ENCODE measurements at places on chromosomes 3 and 15.

DNA sequence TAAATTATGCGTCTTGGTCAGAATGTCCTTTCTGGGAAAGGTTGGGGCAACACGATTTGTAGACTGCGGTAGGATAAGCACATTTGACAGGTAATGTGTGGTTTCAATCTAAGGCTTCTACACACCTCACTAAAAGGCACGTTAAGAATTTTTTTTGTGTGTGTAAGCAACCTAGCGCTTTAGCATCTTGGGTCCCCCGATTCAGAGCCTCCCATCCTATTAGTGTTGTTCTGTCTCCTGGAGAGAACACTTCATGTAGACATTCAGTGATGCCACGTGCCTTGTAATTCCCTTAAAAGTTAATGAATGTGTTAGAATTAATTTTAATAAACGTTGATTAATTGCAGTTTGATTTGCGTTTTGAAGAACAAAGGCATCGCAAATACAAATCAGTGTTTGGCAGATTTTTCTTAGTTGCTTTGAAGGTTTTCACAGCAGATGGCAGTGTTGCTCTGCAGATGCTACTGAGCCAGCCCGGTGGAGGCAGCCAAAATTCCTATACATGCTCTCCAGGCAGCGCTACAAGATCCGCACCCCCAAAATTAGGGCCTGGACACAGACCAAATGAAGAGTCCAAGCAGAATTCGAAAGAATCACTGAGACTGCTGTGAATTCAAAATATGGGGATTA lies 63.5 kb downstream of the OTOL1 start:
- H3K4me1 ChIP-seq: no peaks in the 10 kb centered on the region
- H3K27ac ChIP-seq: no peak overlapping the region
- no peaks in the 10 kb centered on the region for H3K36me3 ChIP-seq
- peaks cover 10% of the 10 kb centered on the region for H3K27me3 ChIP-seq
- no peak for DNase-seq

DNA sequence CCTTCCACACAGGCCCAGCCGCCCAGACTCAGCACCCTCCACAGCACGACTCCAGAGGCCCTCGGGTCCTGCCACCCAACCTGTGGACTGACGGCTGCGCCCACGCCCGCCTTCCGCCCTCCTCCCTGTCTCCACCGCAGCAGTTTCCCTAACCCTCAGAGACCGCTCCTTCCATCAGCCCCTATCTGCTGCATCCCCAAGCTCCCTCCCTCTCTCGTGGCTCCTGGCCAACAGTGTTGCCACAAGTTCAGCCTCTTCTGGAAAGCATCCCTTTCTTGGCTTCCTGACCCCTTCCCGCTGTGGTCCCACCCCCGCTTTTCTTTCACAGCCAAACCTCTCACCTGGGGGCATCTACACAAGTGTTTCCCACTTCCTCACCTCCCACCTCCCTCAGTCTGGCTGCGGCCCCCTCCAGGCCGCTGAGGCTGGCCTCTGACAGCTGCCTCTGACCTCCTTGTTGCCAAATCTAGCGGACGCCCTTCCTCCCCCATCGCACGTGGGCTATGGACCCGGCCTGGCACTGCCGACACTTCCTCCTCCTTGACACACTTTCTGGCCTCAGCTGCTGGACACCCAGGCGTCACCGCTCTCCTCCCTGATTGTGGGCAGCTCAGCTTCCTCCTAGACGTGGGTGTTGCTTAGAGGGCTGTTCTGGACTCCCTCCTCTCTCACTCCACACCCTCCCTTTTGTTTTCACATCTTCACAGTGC lies 168.8 kb upstream of the TLE3 start:
- DNase-seq: peak; percentile 91
- no peak overlapping the region for H3K27ac ChIP-seq
- peaks cover 64% of the 10 kb centered on the region for H3K4me1 ChIP-seq
- no peak overlapping the region for H3K4me3 ChIP-seq
- H3K36me3 ChIP-seq: no peaks in the 10 kb centered on the region

DNA sequence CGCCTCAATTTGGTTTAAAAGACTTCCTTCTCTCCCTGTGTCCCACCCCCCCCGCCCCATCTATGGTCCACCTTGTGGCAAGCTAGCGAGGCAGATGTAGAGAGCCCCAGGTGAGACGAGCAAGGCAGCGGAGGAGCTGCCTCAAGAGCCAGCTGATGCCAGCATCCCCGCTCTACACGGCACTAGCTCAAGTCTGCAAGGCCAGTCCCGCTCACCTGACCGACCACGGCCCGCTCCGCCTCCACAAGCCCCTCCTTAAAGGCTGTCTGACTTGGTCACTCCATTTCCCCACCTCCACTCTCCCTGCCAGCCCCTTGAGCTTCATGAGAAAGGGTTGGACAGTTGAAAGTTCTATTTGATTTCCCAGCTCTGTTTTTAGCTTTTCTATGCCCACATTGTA lies 56.2 kb upstream of the IGF1R start:
- H3K27me3 ChIP-seq: no peaks in the 10 kb centered on the region
- H3K4me1 ChIP-seq: no peaks in the 10 kb centered on the region
- no peak overlapping the region for H3K4me3 ChIP-seq
- no peak for DNase-seq

GRCh38 chr15:96336596-96337364 lies 6.3 kb downstream of the NR2F2 start:
- DNase-seq: no peak
- peaks cover 6% of the 10 kb centered on the region for H3K4me1 ChIP-seq
- no peaks in the 10 kb centered on the region for H3K36me3 ChIP-seq
- H3K27ac ChIP-seq: peak overlapping the region; percentile 90
- H3K4me3 ChIP-seq: peak overlapping the region; percentile 49
- H3K27me3 ChIP-seq: peaks cover 79% of the 10 kb centered on the region

DNA sequence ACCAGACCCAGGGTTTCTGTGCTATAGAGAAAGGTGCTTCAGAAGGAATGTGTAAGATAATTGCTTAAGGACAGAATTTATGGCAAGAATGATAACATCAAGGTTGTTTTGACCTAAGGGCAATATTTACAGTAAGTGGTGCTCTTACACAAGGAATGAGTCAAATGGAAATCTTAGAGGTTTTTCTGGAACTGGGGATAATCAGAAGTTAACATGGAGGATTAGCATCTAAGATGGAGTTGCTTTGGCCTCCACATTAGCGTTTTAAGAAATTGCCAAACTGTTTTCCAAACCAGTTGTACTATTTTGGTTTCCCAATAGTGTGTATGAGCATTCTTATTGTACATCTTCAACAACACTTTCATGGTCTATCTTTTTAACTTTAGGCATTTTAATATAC lies 3.1 kb downstream of the WDR93 start:
- DNase-seq: no peak
- H3K27me3 ChIP-seq: no peaks in the 10 kb centered on the region
- H3K4me3 ChIP-seq: no peak overlapping the region
- no peaks in the 10 kb centered on the region for H3K36me3 ChIP-seq

DNA sequence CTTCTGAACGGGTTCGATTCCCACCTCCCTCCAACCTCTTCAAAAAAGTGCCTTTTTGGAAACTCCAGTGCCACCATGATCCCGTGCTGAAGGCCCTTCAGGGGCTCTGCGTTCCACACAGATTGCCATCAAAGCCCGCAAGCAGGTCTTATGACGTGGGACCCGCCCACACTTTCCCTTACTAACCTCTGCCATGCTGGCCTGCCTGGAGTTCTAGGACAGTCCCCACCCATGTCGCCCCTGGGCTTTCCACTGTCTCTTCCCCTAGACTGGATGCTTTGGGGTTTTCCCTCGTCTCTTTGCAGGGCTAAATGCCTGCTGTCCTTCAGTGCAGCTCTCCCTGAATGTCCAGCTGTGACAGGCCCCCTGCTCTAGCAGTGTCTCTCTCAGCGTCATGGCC lies 313.7 kb upstream of the ATP10A start:
- DNase-seq: no peak
- no peak overlapping the region for H3K27ac ChIP-seq
- H3K4me3 ChIP-seq: no peak overlapping the region
- H3K36me3 ChIP-seq: no peaks in the 10 kb centered on the region
- no peaks in the 10 kb centered on the region for H3K4me1 ChIP-seq
- H3K27me3 ChIP-seq: no peaks in the 10 kb centered on the region

DNA sequence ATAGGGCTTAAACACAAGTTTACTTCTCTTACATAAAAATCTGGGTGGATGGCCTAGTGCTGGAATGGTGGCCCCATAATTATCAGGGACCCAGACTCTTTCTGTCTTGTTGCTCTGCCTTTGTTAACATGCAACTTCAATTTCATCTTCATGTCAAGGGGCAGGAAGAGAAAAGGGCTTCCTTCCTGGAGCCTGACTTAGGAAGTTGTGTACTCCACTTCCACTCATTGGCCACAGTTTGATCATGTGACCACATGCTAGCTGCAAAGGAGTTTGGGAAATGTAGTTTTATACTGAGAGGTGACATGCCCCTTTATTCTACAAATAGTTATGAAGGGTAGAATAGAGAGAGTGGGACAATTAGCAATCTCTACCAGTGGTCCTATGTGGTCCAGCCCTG lies 39.3 kb downstream of the RHCG start:
- no peak overlapping the region for H3K27ac ChIP-seq
- no peaks in the 10 kb centered on the region for H3K36me3 ChIP-seq
- no peak for DNase-seq

- no peak overlapping the region for H3K27ac ChIP-seq
- no peaks in the 10 kb centered on the region for H3K36me3 ChIP-seq
- H3K4me3 ChIP-seq: no peak overlapping the region
- no peaks in the 10 kb centered on the region for H3K4me1 ChIP-seq
- no peaks in the 10 kb centered on the region for H3K27me3 ChIP-seq
- no peak for DNase-seq
These were observed 445.3 kb downstream of the OTOL1 start for GRCh38 chr3:161941891-161942290.

- H3K27ac ChIP-seq: no peak overlapping the region
- DNase-seq: peak; percentile 86
- H3K27me3 ChIP-seq: no peaks in the 10 kb centered on the region
- peak overlapping the region; percentile 11 for H3K4me3 ChIP-seq
- no peaks in the 10 kb centered on the region for H3K36me3 ChIP-seq
- H3K4me1 ChIP-seq: peaks cover 56% of the 10 kb centered on the region
These were observed 3.3 kb downstream of the STAB1 start for GRCh38 chr3:52498137-52499054.

DNA sequence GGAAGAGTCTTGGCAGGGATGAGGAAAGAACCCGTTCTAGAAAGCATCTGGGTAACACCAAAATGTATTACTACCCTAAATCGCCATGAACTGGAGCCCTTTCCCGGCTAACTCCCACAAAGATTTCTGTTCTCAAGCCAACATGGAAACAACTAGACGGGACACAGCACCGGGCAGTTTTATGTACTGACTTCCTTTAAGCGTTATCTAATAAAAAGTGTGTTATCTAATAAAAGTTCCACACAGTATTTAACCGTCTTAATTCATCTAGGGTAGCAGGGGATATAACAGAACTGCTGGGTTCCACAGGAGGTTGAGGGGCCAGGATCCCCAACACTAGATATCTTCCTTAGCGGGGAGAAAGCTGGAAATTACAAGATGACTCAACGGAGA lies 347 bp upstream of the C3orf62 start:
- peak overlapping the region; percentile 67 for H3K4me3 ChIP-seq
- H3K4me1 ChIP-seq: peaks cover 10% of the 10 kb centered on the region
- peaks cover 27% of the 10 kb centered on the region for H3K36me3 ChIP-seq
- no peak for DNase-seq
- H3K27ac ChIP-seq: peak overlapping the region; percentile 89

GRCh38 chr15:58307313-58307961 lies 124.4 kb upstream of the LIPC start:
- DNase-seq: no peak
- no peaks in the 10 kb centered on the region for H3K4me1 ChIP-seq
- no peak overlapping the region for H3K27ac ChIP-seq
- no peak overlapping the region for H3K4me3 ChIP-seq
- no peaks in the 10 kb centered on the region for H3K27me3 ChIP-seq

DNA sequence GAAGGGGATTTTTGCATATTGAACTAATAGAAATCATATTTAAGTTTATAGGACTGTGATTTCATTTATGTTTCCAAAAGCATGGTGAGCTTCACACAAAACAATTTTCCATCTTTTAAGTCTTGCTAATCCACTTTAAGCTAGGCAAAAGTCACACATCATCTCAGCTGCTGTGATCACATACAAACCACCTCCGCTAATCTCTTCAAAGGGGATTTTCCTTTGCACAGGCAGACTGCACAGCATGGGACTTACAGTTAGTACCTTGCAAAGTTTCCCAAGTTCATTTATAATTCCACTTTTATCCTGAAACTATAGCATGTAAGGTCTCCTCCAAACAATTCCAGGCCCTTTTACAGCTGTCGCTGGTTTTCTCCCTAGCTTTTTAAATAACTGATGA lies 225.1 kb upstream of the CNTN3 start:
- no peak overlapping the region for H3K27ac ChIP-seq
- H3K27me3 ChIP-seq: no peaks in the 10 kb centered on the region
- DNase-seq: no peak
- H3K36me3 ChIP-seq: no peaks in the 10 kb centered on the region

GRCh38 chr3:171646357-171647133 lies 163.7 kb downstream of the PLD1 start:
- H3K36me3 ChIP-seq: no peaks in the 10 kb centered on the region
- no peak for DNase-seq
- H3K4me3 ChIP-seq: no peak overlapping the region
- no peak overlapping the region for H3K27ac ChIP-seq

- H3K36me3 ChIP-seq: no peaks in the 10 kb centered on the region
- H3K27ac ChIP-seq: peak overlapping the region; percentile 17
- no peak for DNase-seq
- peaks cover 36% of the 10 kb centered on the region for H3K4me1 ChIP-seq
- H3K4me3 ChIP-seq: no peak overlapping the region
These were observed 6.8 kb downstream of the PCSK6 start for GRCh38 chr15:101482526-101483371.

DNA sequence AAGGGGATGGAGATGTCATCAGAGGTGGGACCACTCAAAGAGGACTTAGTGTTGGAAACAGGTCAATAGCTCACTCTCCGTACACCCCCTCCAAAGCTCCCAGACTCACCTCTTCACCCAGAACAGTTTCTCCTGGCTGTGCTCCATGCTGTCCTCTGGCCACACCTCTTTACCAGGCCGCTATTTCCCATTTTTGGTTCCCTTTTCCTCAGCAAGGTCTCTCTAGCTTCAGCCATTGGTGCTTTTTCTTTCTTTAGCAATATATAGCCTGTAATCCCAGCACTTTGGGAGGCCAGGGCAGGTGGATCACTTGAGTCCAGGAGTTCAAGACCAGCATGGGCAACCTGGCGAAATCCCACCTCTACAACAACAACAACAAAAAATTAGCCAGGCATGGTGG lies 123.6 kb upstream of the SMAD3 start:
- H3K4me3 ChIP-seq: no peak overlapping the region
- no peaks in the 10 kb centered on the region for H3K27me3 ChIP-seq
- no peak for DNase-seq
- H3K36me3 ChIP-seq: no peaks in the 10 kb centered on the region
- H3K27ac ChIP-seq: no peak overlapping the region

GRCh38 chr3:138440121-138440521 lies 5.7 kb downstream of the ESYT3 start:
- no peak overlapping the region for H3K27ac ChIP-seq
- H3K4me3 ChIP-seq: no peak overlapping the region
- DNase-seq: no peak
- no peaks in the 10 kb centered on the region for H3K36me3 ChIP-seq
- peaks cover 24% of the 10 kb centered on the region for H3K27me3 ChIP-seq
